D341Med (cell line): ENCODE measurements at places on chromosomes 5 and 9.

- DNase-seq = no peak
These were observed 41.1 kb upstream of the DAP start for GRCh38 chr5:10801931-10802666.

DNA sequence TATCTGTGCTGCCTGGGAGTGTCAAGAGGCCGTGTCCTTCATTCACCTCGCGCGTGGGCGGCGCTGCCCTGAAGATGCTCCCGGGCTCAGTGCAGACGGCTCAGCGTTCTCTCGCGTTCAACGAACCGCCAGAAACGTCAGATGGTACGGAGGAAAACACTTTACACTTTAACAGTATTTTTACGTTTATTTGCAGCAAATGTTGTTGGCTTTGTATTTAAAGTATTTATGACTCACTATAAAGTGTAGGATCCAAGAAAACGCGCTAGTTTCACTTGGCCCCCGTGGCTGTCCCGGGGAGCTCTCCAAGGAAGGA is 544 bp upstream of the ERCC6L2 start:
- DNase-seq = peak; percentile 56

DNA sequence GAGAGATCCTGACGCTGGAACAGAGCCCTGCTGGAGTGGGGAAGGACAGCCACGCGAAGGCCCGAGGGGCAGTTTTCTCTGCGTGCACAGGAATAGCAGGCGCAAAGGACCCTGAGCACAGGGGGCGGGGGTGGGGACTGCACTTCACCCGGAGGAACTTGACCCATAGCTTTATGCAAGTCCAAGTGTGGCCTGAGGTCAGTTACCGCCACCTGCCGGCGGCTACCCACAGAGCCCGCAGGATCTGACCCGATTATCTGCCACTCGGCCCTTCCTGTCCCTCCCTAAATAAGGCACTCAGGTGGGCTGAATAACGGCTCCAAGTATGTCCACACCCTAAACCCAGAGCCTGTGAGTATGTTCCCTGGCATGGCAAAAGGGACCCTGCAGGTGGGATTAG is 65.4 kb upstream of the FCN1 start:
- DNase-seq = no peak

- no peak for DNase-seq
These were observed 47.9 kb upstream of the NCS1 start for GRCh38 chr9:130124085-130124860.

DNA sequence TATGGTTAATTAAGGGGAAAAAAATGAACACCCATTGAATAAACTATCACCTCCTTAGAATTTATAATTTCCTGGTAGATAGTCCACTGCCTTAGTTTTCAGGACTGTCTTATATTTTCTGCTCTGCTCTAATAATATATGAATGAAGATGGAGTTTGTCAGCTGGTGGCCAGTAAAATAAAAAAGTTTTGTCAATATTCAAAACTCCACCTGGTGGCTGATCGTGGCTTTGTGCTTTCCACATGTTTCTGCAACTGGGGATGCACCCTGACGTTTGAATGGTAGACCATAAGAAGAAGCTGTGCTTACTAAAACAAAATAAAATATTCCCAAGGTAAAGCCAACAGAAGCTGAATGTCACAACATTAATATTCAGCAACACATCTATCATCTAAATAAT is 286.6 kb upstream of the IZUMO3 start:
- DNase-seq = peak; percentile 26

- no peak for DNase-seq
These were observed 36.7 kb downstream of the BRINP1 start for GRCh38 chr9:119332522-119332921.

GRCh38 chr5:108118813-108119514 is 262.9 kb downstream of the FBXL17 start:
- DNase-seq = no peak

DNA sequence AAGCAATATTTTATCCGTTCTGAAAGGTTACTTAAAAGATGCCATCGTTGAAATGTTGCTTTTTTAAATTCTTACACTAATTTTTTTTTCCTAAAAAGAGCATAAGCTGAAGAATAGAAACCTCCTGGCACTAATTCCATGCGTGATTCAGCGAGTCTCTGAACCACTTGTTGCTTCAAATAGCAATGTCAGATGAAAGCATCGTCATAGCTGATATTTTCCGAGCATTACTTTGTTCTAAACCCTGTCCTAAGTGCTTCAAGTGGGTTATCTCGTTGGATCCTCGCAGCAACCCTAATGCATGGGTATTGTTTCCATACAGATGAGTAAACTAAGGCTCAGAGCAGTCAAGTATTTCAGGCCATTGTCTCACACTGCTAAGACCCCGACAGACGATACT is 79.7 kb downstream of the CDH6 start:
- DNase-seq = no peak

GRCh38 chr9:20242510-20243189 is 379.6 kb downstream of the MLLT3 start:
- peak; percentile 30 for DNase-seq

GRCh38 chr5:125489146-125489545 is 742.7 kb upstream of the ZNF608 start:
- no peak for DNase-seq

- no peak for DNase-seq
These were observed 361.9 kb downstream of the ARHGEF28 start for GRCh38 chr5:73987915-73988314.

- DNase-seq = no peak
These were observed 192.2 kb downstream of the DMAC1 start for GRCh38 chr9:7607421-7607820.

DNA sequence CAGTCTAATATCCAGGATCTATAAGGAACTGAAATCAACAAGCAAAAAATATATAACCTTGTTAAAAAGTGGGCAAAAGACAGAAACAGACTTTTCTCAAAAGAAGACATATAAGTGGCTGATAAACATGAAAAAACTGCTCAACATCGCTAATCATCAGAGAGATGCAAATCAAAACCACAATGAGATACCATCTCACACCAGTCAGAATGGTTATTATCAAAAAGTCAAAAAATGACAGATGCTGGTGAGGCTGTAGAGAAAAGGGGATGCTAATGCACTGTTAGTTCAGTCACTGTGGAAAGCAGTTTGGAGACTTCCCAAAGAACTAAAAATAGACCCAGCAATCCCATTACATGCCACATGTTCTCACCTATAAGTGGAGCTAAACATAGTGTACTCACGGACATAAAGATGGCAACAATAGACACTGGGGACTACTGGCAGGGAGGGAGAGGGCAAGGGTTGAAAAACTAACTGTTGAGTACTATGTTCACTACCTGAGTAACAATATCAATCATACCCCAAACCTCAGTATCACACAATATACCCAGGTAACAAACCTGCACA is 11.7 kb upstream of the TSSK1B start:
- DNase-seq = no peak

- DNase-seq = no peak
These were observed 473.9 kb upstream of the COX7C start for GRCh38 chr5:86143837-86144236.

DNA sequence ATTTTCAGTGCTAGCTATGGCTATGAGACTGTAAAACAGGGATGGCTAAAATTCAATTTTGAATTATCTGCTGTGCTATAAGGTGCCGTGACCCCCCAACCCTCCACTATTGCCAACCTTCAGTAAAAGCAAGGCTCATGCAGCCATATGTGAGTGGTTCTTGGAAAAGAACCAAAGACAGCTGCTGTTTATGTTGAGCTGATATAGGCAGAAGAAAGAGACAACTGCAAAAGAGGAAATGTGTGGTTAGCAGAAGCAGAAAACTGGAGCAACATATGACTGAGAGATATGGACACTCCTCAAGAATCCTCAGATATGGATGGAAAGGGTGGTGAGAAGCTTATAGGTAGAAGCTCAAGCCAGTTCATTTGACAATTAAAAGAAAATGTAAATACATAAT is 200.3 kb downstream of the TLE1 start:
- no peak for DNase-seq

GRCh38 chr9:34035656-34036055 is 13.0 kb downstream of the UBAP2 start:
- DNase-seq = no peak

GRCh38 chr9:88578121-88579049 is 43.4 kb downstream of the NXNL2 start:
- peak; percentile 84 for DNase-seq

GRCh38 chr5:157915638-157916037 is 56.7 kb upstream of the CLINT1 start:
- DNase-seq = no peak

DNA sequence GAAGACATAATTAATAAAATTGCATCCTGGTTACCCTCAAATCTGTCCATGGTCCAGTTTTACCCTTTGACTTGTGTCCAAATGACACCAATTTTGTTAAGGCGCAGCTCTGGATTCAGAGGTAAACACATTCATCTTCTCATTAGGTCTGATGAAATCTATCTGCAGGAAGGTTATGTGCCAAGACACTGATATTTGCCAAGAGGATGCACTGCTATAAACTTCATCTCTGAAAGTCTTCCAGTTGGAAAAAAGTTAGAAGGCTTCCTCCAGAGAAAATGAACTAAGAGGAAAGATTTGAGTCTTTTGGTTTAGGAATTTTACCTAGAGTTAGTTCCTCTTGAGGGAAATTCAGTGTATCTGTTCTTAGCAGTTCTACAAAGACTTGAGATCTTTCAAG is 717.8 kb downstream of the DTWD2 start:
- no peak for DNase-seq

DNA sequence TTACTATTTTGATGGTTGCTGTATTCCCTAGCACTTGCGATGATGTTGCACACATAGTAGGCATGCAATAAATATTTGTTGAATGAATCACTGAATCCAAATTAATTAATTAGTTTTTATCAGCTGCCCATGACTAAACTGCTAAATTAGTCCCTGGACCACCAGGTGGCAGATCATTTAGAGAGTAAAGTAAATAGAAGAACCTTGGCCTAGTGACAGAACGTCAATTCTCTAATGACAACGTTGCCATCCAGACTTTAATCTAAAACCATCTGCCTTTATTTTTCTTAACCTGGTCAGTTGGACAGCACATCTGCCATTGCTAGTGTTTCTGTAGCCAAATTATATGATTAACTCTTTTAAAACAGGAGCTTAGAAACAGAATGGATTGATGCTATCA is 457.5 kb downstream of the KIF4B start:
- DNase-seq = peak; percentile 51

GRCh38 chr9:127651697-127652610 is 39.9 kb downstream of the STXBP1 start:
- DNase-seq = no peak

GRCh38 chr9:132783006-132783405 is 95.1 kb downstream of the AK8 start:
- no peak for DNase-seq

DNA sequence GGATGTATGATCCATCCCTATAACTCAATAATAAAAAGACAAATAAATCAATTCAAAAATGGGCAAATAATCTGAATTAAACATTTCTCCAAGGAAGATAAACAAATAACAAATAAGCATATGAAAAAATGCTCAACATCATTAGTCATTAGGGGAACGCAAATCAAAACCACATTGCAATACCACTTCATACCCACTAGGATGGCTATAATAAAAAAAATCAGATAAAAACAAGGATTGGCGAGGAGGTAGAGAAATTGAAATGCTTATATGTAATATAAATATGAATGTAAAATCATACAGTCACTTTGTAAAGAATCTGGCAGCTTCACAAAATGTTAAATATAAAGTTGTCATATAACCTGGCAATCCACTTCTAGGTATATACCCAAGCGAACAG is 52.3 kb upstream of the TBCA start:
- no peak for DNase-seq

- no peak for DNase-seq
These were observed 211.5 kb downstream of the GAPVD1 start for GRCh38 chr9:125472926-125473701.

- DNase-seq = no peak
These were observed 30.0 kb downstream of the SNX30 start for GRCh38 chr9:112780450-112781036.

- no peak for DNase-seq
These were observed 102.2 kb upstream of the STC2 start for GRCh38 chr5:173430394-173430793.

GRCh38 chr9:92234514-92234913 is 59.0 kb downstream of the IARS1 start:
- DNase-seq = no peak

DNA sequence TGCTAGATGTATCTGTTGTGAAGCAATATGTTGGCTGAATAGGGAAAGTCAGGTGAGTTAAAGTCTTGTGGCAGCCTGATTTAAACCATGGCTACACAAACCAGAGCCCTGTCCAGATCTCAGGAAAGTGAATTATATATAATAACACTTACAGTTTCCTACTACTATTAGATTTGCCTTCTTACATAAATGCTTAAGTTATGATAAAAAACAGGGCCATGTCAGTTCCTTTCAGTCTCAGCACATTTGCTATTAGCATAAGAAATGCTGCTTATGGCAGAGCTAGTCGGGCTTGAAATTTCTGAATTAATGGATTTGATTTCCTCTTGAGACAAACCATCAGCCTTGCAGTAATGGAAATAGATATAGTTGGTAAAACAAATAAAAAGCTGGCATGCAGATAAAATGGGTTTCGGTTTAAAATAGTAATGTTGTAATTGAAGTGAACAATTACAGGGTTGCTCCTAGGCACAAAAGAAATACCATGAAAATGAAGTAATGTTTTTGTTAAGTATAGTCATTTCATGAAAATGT is 664.2 kb upstream of the ZNF608 start:
- no peak for DNase-seq

DNA sequence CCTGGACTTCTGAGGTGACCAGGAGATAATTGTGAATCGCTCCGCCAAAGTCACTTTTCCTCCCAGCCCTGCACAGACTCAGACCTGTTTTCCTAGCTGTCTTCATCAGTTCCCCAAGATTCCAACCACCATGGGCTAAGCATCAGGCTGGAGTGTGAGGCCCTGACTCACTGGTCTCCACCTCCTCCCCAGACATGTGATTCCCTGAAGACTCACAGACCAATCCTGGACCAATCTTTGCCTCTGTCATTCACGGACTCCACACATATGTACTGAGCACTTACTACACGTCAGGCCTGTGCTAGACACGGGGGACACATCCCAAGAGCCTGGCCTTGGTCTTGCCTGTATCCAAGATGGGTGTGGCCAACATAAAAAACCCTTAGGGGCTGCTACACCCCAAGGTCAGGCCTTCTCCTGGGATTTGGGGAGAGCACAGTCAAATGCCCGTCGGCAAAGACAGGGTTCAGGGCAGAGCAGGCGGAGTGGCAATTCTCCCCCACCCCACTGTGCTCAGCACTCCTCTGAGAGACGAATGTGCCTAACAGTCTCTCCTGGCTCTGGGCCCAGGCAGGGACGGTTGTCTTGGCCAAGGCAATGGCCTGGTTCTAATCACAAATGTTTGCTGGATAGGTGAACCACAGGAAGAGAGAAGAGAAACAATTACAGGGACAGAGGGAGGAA is 11.9 kb downstream of the EEIG1 start:
- no peak for DNase-seq

- DNase-seq = no peak
These were observed 240.5 kb upstream of the CHD1 start for GRCh38 chr5:99169309-99169708.

DNA sequence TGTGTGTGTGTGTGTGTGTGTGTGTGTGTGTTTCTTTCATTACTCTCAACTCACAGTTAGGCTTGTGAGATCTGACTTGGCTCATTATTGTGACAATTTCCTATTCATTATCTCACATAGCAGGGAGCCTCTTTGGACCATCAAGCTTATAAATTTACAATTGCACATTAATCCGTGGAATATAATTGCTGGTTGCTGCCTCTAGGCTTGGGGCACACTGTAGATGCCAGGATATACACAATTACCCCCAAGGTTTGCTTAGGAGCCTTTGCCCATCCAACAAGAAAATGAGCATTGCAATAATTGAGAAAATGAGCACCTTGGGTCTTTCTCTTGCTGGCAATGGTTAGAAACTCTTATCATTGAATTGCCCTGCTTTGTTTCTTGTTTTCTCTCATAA is 161.6 kb upstream of the DMRTA1 start:
- DNase-seq = no peak
